Fibroblast of upper back skin (primary cell): ENCODE measurements at places on chromosomes 2 and 18.

DNA sequence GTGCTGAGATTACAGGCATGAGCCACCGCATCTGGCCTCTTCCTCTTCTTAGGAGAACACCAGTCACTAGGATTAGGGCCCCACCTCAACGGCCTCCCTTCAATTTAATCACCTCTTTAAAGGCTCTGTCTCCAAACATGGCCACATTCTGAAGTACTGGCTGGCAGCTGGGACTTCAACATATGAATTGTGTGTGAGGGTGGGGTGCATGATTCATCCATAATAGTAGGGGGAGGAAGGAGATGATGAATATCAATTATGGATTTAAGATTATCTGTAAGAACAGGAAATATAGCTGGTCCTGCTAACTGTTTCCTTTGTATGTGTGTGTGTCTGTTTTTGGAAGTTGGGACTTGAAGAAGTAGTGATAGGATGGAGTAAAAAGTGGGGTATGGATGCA is 14.7 kb upstream of the EPG5 start:
- DNase-seq, result no peak

GRCh38 chr2:70141902-70142589 is 48.8 kb downstream of the C2orf42 start:
- DNase-seq, result no peak

GRCh38 chr18:76476665-76477561 is 18.1 kb downstream of the ZNF516 start:
- DNase-seq, result peak; percentile 93

- peak; percentile 76 for DNase-seq
Observed at GRCh38 chr2:190841707-190842505, 38.7 kb upstream of the GLS start.

- no peak for DNase-seq
Observed at GRCh38 chr18:77100751-77101355, 31.7 kb downstream of the MBP start.

- DNase-seq, result peak; percentile 28
Observed at GRCh38 chr2:43222475-43223309, 3.7 kb downstream of the ZFP36L2 start.

DNA sequence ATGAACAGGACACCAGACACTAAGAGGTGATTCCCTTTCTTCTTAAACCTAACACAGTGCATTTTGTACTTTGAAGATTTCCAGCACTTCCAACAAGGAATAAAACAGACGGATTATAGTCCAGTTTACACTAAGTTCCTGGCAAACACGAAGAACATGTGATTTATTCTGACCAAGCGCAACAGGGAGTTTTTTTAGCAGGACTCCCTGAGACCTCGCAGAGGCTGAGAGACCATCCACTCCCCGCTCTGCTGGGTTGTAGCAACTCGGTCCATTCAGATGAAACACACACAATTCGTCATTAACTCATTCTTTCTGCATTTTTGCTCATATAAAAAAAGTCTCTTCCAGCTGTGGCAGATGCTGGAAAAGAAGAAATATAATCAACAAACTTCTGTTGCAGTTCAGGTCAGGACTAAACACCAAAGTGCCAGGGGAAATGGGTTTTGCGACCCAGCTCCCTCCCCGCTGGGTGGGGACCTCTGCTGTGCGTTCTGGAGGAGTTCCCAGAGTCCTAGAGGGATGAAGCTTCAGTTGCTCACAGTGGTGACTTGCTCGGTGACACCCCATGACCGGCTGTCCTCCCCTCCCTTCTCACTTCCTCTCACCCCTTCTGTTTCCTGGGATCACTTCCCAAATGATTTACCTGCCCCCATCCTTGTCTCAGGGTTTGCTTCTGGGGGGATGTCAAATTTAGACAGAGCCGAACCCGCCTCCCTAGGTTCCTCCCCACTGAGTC is 52.5 kb downstream of the KCNF1 start:
- DNase-seq, result no peak

DNA sequence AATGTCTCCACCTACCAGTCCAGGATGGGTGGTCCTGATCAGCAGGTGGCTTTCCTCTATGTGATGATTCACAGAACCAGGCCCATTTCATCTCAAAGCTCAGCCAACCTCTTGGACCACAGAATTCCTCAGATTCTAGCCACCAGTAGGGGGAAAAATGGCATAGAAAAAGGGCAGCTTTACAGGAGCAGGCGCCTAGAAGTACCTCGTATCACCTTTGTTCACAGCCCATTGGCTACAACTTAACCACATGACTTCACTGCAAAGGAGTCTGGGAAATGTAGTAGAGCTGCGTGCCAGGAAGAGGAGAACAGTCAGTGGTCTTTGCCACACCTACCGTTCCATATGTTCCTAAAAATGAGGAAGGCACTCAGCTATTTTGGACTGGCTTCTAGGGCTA is 62.8 kb upstream of the DTNA start:
- DNase-seq, result no peak

DNA sequence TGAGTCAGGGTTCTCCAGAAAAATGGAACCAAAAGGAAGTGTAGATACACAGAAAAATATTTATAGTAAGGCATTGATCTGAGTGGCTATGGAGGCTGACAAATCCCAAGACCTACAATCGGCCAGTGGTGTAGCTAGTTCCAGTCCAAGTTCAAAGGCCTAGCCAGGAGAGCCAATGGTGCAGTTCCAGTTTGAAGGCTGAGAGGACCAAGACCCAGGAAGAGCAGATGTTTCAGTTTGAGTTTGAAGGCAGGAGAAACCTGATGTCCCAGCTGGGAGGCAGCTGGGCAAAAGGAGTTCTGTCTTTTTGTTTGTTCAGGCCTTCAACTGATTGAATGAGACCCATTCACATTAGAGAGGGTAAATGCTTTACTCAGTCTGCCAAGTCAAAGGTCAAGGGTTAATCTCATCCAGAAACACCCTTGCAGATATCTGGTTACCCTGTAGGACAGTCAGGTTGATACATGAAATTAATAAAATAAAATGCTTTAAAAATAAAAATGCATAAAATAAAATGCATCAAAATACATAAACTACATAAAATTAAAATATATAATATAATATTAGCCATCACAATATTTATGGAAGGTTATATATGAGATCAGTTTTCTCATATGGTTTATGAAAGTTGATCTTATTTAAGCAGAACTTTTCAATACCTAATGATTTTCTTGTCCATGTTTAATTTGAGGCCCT is 38.7 kb downstream of the KCNE4 start:
- DNase-seq, result no peak

DNA sequence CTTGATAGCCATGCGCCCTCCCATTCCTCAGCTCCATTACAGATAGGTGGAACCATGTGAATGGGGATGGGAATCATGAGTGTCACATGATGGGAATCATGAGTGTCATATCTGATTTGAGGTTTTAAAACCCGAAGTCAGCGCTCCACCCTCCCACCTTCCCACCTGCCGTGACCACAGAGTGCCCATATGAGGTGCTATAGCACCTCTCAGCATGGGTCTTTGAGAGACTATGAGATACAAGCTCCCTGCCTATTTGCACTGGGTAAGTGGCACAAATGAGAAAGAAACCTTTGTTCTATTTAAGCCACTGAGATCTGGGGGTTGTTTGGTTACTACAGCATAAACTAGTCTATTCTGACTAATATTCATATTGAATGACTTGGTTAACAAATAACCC is 78.5 kb upstream of the PTPRM start:
- DNase-seq, result no peak

- DNase-seq, result no peak
Observed at GRCh38 chr2:205807758-205808157, 125.5 kb downstream of the NRP2 start.

DNA sequence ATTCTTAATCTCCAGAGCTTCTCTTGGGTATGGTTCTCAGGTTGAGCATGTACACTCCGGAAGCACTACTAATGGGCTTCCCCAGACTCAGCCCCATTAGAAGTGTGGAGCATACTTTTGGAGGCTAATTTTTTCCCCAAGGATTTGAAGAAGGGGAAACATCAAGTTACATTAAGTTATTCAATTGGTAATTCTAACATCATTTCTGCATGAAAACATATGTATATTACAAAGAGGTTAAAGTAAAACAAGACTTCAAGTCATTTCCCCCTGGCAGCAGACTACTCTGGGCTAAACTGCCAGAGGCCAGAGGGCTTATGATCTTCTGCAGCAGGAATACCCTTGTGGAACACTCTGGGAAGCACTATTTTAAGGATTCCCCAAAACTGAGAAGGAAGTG is 227.7 kb upstream of the STK17B start:
- peak; percentile 59 for DNase-seq

- DNase-seq, result peak; percentile 34
Observed at GRCh38 chr2:113776949-113777348, 20.5 kb upstream of the SLC35F5 start.

DNA sequence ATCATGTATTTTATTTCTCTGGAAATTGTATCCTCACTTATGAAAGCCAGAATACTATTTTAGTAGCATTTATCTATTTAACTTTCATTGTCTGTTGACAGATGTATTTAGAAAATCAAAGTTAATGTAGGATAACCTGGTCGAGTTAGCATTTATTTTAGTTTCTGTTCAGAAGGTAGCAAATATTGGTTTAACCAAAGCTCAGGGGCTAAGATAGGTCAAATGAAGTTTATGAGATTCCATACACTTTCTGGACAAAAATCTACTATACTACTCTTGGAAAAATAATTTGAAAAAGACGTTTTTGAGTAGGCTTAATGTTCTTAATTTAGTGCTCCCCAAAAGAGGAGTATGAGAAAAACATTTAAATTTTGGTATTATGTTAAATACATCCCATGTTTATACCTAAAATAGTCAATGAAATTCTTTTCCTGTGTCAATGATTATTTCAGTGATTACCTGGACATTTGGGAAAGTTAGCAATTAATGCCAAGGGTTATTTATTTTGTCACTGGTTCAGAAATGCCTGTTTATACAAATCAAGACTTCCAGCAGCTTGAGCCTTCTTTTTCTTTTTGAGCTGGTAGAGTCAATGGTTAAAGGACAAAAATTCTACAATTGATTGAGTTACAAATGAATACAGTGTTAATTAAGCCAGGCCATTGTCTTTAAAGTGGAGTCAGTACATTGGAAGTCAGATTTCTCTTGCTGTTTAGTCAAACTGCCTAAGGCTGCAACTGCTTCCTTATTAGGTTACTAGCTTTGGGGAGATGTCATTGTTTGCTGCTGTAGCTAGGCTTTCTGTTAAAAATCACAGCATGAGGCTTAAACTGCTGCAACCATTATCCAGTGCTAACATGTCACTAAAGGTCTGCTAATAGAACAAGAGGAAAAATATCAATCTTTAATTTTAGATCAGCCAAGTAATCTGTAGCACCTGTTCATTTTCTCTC is 182.3 kb downstream of the CAMKMT start:
- no peak for DNase-seq

- DNase-seq, result peak; percentile 66
Observed at GRCh38 chr2:15579641-15580040, 12.0 kb upstream of the DDX1 start.
